ENCODE measurements at places on chromosomes 2 and 18. TPM values are rescaled to one million over a fixed set of nuclear protein-coding genes. Genes with fewer than 3 reads are reported as not detected.

DNA sequence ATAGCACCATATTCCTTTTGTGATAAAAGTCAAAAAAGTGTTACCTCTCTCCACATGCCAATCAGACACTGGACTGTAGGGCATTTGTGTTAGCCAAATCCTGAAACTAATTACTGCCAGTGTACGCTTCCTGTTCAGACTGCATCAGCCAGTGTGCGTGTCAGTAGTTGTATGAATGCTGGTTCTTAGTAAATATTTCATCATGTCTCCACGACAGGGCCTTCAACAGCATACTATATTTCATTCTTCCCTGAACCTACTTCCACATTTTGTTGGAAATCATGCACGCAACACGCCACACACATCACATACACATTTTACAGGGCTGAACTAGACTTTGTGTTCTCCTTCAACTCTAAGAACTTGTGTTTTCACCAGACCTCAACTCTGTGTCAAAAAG, 77.5 kb downstream of the EPB41L3 start:
- H3K4me1 ChIP-seq, result peaks cover 7% of the 10 kb centered on the region
- no peaks in the 10 kb centered on the region for H3K36me3 ChIP-seq
- H3K4me3 ChIP-seq, result no peak overlapping the region
- H3K27me3 ChIP-seq, result peaks cover 11% of the 10 kb centered on the region
- no peak overlapping the region for H3K27ac ChIP-seq
- no peak for DNase-seq

OTOS gene
- total RNA-seq, result not detected

DNA sequence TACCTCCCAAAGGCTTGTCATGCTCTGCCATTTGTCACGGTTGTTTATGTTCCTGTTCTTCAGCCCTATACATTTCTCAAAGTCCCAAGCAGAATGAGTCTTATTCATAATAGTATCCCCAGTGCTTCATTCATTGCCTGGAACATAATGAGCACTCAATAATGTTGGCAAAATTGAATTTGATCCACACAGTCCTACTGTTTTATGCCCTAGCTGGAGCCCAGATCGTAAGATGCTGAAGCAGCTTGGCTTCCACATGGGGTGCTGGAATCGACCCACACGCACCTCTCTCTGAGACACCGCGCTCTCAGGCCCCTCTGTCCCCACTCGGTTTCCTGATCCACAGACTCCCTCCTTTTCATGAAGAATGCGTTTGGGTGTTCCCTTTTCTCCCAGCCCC, 245.5 kb downstream of the MYT1L start:
- no peaks in the 10 kb centered on the region for H3K36me3 ChIP-seq
- peaks cover 7% of the 10 kb centered on the region for H3K27me3 ChIP-seq
- H3K4me3 ChIP-seq, result no peak overlapping the region
- no peak for DNase-seq
- no peaks in the 10 kb centered on the region for H3K4me1 ChIP-seq
- no peak overlapping the region for H3K27ac ChIP-seq

DNA sequence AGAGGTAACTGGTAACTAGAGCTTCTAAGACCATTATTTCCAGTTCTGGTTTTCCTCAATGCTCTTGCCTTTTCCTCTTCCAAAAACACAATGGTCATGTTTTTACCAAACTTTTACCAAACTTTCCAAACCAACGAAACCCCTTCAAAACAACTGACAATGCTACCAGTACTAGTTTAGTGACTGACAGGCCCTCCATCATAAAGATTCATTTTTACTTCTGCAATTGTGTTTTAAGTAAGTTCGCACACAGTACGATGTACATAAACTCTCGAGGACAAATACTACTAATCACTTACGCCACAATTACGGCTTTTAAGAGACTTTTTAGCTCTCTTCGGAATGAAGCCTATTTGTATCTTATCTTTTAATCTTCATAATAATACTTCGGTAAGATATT, 900 bp downstream of the C18orf32 start:
- peak overlapping the region; percentile 85 for H3K27ac ChIP-seq
- H3K27me3 ChIP-seq, result no peaks in the 10 kb centered on the region
- H3K36me3 ChIP-seq, result peaks cover 45% of the 10 kb centered on the region
- peaks cover 67% of the 10 kb centered on the region for H3K4me1 ChIP-seq
- no peak for DNase-seq
- H3K4me3 ChIP-seq, result peak overlapping the region; percentile 81

CPLX4 gene
- total RNA-seq, result not detected

- no peak overlapping the region for H3K4me3 ChIP-seq
- H3K27me3 ChIP-seq, result no peaks in the 10 kb centered on the region
- DNase-seq, result no peak
- peaks cover 35% of the 10 kb centered on the region for H3K36me3 ChIP-seq
- H3K27ac ChIP-seq, result peak overlapping the region; percentile 12
These were observed 44.8 kb downstream of the REL start for GRCh38 chr2:60925994-60926740.

- DNase-seq, result no peak
- no peak overlapping the region for H3K27ac ChIP-seq
- peaks cover 20% of the 10 kb centered on the region for H3K4me1 ChIP-seq
- no peaks in the 10 kb centered on the region for H3K36me3 ChIP-seq
- H3K4me3 ChIP-seq, result no peak overlapping the region
- H3K27me3 ChIP-seq, result no peaks in the 10 kb centered on the region
These were observed 25.4 kb downstream of the FBLN7 start for GRCh38 chr2:112163541-112163981.

- no peak overlapping the region for H3K27ac ChIP-seq
- no peaks in the 10 kb centered on the region for H3K27me3 ChIP-seq
- DNase-seq, result no peak
- no peaks in the 10 kb centered on the region for H3K4me1 ChIP-seq
These were observed 132.2 kb upstream of the ZFP36L2 start for GRCh38 chr2:43358410-43359201.

DNA sequence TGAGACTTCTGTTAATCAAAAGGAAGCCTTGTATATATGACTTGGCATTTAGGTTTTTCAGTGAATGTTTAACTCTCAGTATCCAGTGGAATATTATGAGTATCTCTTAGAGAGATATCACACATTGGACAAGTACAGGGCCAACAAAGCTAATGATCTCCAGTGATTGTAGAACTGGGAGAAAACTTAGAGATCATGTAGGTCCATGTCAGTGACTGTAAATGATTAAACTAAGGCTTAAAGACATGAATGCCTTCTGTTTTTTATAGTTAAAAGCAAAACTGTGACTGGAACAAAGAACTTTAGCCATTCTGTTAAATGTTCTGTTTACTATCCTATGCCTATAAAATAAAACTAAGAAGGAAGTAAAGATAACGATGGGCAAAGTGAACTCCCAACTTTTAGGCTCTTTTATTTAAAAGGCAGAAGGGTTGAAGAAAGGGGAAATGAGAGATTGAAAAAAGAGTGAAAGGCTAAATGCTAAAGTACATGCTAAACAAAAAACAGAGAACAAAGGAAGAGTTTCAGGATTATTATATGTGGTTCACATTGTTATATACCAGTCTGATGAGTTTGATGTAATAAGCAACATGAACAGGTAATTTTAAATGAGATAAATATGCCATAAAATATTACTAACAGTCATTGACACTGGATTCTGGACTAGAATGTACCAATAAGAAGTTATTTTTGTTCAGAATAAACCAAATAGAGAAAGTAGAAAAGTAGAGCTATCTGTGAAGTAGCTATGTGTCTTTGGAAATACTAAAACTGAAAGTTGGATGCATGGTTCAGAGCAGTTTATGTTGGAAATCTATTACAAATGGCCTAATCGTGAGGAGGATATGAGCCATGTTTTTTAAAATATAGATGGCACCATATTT, 37.1 kb upstream of the TNFRSF11A start:
- no peak overlapping the region for H3K4me3 ChIP-seq
- H3K27ac ChIP-seq, result peak overlapping the region; percentile 47
- H3K4me1 ChIP-seq, result peaks cover 19% of the 10 kb centered on the region
- peaks cover 8% of the 10 kb centered on the region for H3K36me3 ChIP-seq

- H3K27me3 ChIP-seq, result no peaks in the 10 kb centered on the region
- H3K36me3 ChIP-seq, result no peaks in the 10 kb centered on the region
- H3K4me3 ChIP-seq, result peak overlapping the region; percentile 53
- peaks cover 12% of the 10 kb centered on the region for H3K4me1 ChIP-seq
These were observed 23.4 kb upstream of the SNED1 start for GRCh38 chr2:240974771-240975572.

DNA sequence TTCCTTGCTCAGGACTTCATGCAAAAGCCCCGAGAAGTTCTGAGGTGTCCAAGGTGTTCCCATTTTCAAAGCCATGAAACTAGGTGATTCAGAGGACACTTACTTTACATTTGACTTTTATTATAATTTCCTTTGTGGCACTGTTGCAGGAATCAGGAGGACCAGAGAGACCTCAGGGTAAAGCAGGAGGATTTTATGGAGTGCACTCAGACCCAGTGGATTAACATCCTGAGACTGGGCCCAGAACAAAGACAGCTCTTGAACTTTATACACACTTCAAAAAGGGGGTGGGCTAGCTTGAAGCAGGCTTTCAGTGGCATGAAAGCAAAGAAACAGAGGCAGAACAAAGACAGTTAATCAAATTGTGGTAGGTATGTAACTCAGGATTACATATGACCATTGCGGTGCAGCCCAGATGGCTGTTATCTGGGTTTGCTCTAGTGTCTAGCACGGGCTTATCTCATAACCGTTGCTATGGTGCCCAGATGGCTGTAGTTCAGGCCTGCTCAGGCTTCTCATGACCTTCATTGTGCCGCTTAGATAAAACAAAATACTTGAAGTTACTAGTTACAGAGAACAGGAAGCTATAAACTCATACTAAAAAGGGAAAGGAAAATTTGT, 39.4 kb downstream of the TMEM182 start:
- no peak overlapping the region for H3K4me3 ChIP-seq
- H3K27ac ChIP-seq, result peak overlapping the region; percentile 6
- H3K27me3 ChIP-seq, result no peaks in the 10 kb centered on the region

- H3K4me3 ChIP-seq, result no peak overlapping the region
- H3K27ac ChIP-seq, result no peak overlapping the region
- H3K4me1 ChIP-seq, result no peaks in the 10 kb centered on the region
- no peak for DNase-seq
These were observed 55.7 kb downstream of the MEIS1 start for GRCh38 chr2:66490588-66491001.

DNA sequence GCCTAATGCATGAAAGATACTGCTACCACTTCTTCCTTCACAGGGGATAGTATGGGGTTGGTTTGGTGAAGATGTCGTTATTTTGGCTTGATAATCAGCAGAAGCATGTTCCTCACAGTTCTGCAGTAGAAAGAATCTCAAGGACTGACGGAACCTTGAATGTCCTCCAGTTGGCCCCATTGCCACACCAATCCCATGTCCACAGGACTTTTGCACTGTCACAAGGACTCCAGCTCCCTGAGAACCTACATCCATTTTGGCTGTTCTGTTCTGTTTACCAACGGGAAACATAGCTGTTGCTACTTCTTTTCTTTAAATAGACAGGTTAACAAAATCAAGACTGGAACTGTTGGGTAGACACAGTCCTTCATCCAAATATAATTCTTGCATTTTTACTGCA, 270.0 kb downstream of the SLC8A1 start:
- DNase-seq, result no peak
- H3K27me3 ChIP-seq, result no peaks in the 10 kb centered on the region
- no peak overlapping the region for H3K4me3 ChIP-seq
- no peak overlapping the region for H3K27ac ChIP-seq

DNA sequence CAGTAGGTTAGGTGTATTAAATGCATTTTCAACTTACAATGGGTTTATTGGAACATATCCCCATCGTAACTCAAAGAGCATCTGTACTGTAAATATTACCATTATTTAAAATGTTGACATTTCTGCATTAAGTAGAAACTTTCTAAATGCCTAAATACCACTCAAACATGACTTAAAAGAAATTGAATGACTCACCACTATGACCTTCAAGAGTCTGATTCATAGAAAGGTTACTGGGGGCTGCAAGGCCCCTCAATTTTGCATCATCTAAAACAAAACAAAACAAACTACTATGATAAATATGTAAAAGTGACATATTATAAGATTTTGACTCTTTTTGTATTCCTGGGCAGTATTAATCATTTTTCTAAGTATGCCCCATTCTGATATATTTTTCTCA, 7.6 kb downstream of the WDR35 start:
- DNase-seq, result no peak
- peaks cover 12% of the 10 kb centered on the region for H3K4me1 ChIP-seq
- no peak overlapping the region for H3K27ac ChIP-seq
- H3K4me3 ChIP-seq, result no peak overlapping the region

- no peaks in the 10 kb centered on the region for H3K4me1 ChIP-seq
- DNase-seq, result no peak
- H3K4me3 ChIP-seq, result no peak overlapping the region
- no peaks in the 10 kb centered on the region for H3K27me3 ChIP-seq
These were observed 540.6 kb upstream of the GCFC2 start for GRCh38 chr2:76251342-76251741.

DNA sequence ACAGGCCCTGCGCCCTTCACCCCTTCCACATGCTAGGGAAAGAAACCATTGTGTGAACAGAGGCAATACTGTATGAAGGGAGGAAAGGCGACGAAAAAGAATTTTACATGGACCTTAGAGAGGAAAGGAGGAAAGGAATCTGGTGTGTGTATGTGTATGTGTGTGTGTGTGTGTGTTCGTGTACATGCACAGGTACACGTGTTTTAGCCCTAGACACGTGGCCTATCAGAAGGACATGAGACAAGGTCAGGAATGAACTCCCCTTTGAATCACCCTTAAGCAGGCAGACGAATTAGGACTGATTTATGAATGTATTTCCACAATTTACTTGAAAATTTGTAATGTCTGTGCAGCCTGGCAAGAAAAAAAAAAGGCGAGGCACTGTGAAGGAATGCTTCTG, 276.0 kb downstream of the ZNF516 start:
- H3K27ac ChIP-seq, result no peak overlapping the region
- no peak overlapping the region for H3K4me3 ChIP-seq
- no peaks in the 10 kb centered on the region for H3K27me3 ChIP-seq
- DNase-seq, result no peak

DNA sequence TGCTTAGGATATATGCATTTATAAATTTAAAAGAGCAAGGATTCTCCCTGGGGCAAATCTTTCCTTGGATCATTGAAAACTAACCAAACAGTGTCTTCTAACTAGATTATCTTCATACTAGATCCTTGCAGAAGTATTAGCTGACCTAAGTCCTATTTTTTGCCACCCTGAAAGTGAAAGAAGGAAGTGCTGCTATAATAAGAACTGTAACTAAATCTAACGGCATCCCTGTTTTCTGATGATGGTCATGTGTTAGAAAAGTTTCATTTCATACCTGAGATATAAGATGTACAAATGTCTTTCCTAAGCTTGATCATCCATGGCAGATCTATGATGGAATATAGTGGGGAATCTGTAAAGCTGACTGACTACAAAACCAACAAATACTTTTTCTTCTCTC, 102.7 kb downstream of the MAP2 start:
- no peak overlapping the region for H3K4me3 ChIP-seq
- no peak overlapping the region for H3K27ac ChIP-seq
- no peaks in the 10 kb centered on the region for H3K36me3 ChIP-seq
- no peak for DNase-seq
- H3K27me3 ChIP-seq, result no peaks in the 10 kb centered on the region

DNA sequence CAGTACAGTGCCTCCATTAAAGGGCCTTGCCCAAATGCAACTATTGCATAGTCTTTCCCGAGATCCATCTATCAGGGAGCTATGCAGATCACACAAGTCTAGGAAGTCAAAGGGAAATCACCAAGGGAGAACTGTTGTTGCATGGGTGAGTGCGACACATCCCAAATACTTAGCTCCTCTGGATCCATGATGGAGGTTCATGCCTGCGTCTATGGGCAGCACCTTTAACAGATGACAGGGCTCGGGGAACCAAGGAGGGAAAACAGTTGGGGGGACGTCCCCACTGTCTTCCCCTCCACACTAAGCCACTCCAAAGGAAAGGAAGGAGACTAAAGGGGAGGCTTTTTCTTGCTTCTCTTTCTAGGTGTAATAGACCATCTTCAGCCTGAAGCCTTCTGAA, 552.8 kb upstream of the PKDCC start:
- H3K36me3 ChIP-seq, result peaks cover 13% of the 10 kb centered on the region
- no peak for DNase-seq
- no peak overlapping the region for H3K27ac ChIP-seq
- H3K4me3 ChIP-seq, result no peak overlapping the region
- H3K27me3 ChIP-seq, result no peaks in the 10 kb centered on the region
